ENCODE measurements at places on chromosomes 11 and 22.
A peak's percentile ranks its signal among the peaks of the same experiment; 100 is the strongest.

- H3K27me3 ChIP-seq: no peaks in the 10 kb centered on the region
- no peak overlapping the region for H3K4me3 ChIP-seq
- DNase-seq: no peak
- H3K27ac ChIP-seq: no peak overlapping the region
Observed at GRCh38 chr11:3375552-3375951, 3.4 kb downstream of the ZNF195 start.

GRCh38 chr11:69999721-70000120 lies 78.4 kb upstream of the ANO1 start:
- peaks cover 5% of the 10 kb centered on the region for H3K4me1 ChIP-seq
- H3K27me3 ChIP-seq: no peaks in the 10 kb centered on the region
- H3K4me3 ChIP-seq: no peak overlapping the region
- DNase-seq: no peak
- H3K27ac ChIP-seq: no peak overlapping the region
- H3K36me3 ChIP-seq: no peaks in the 10 kb centered on the region

DNA sequence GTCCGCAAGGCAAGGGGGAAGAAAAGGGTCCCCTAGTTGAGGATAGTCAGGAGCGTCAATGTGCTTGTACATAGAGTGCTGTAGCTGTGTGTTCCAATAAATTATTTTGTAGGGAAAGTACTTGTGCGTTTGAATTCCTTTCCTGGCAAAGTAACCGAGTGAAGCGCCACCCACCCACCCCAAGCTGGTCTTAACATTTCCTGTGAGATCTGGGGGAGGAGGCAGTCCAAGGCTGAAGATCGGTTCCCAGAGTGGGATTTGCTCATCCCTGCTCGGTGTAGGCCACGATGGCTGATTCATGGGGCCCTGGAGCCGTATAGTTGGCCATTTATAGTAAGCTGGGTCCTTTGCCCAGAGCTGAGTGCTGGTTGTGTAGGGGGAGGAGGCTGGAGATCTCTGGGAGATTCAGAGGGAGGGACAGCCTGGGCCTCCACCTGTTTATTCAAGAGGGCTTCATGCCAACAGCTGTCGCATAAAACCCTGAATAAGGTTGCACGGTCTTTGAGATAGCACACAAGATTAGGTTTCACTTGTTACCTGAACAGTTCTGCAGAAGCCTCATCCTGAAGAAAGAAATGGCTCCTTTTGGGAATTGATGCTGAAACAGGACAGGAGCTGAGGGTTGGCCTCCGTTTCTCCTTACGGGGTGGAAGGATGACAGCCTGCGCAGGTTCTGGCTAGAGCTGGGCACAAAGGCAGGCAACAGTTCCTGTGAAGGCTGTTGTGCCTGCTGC lies 2.4 kb downstream of the ATF4 start:
- no peaks in the 10 kb centered on the region for H3K27me3 ChIP-seq
- peak; percentile 70 for DNase-seq
- H3K27ac ChIP-seq: peak overlapping the region; percentile 96
- peaks cover 20% of the 10 kb centered on the region for H3K4me1 ChIP-seq
- peak overlapping the region; percentile 83 for H3K4me3 ChIP-seq

GRCh38 chr22:24003887-24004286 lies 1.4 kb downstream of the GSTT4 start:
- H3K36me3 ChIP-seq: no peaks in the 10 kb centered on the region
- no peak overlapping the region for H3K27ac ChIP-seq
- H3K4me3 ChIP-seq: no peak overlapping the region
- DNase-seq: no peak
- H3K27me3 ChIP-seq: no peaks in the 10 kb centered on the region

- no peak overlapping the region for H3K27ac ChIP-seq
- no peak overlapping the region for H3K4me3 ChIP-seq
- no peaks in the 10 kb centered on the region for H3K36me3 ChIP-seq
- DNase-seq: no peak
Observed at GRCh38 chr11:69656536-69657455, 15.8 kb downstream of the CCND1 start.

DNA sequence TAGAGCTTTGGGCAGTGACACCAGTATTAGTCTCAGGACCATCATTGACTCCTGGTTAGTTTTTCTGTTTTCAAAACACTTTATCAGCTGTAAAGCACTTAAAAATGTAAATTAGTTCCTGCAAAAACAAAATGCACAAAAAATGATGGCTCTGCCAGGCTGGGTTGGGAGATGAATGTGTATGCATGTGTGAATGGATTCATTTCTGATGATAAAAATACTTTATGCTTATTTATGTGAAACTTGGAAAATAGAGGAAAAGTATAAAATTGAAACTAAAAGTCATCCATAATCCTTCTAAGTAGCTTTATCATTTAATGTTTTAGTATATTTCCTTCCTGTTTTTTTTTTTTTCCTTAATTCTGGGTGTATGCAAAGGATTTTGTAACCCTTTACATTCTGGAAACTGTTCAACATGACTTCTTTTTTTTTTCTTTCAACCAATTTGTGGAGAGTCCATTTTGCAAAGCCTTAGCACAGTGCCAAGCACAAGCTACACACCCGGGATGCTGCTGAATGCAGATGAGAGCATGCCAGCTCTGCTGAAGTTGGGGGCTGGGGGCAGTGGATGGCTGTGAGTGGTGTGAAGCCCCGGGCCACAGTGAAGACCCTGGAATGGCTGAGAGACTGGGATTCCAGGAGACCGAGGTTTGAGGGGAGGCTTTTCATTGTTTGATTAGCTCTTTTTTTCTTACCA lies 37.6 kb downstream of the PTPRJ start:
- peaks cover 15% of the 10 kb centered on the region for H3K4me1 ChIP-seq
- DNase-seq: no peak
- H3K4me3 ChIP-seq: no peak overlapping the region

DNA sequence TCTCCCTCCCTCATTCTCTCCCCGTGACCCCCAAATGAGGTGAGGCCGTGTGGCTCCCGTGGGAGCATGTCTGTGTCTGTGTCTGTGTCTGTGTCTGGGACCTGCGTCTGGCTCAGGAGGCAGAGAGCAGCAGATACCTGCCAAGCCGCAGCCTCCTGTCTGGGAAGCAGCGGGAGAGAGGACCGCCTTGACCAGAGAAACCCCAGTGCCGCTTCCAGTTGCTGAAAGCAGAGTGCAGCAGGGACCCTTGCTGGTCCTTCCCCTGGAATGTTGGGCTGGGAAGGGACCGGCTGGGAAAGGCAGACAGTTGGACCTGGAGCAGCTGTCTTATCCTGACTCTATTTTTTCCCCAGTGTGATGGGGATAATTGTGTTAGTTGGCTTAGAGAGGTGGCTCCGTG lies 525 bp downstream of the CSDC2 start:
- H3K4me3 ChIP-seq: no peak overlapping the region
- H3K4me1 ChIP-seq: no peaks in the 10 kb centered on the region
- H3K36me3 ChIP-seq: no peaks in the 10 kb centered on the region
- no peak for DNase-seq

GRCh38 chr11:92024788-92025187 lies 199.8 kb upstream of the FAT3 start:
- no peak overlapping the region for H3K27ac ChIP-seq
- no peaks in the 10 kb centered on the region for H3K27me3 ChIP-seq
- H3K36me3 ChIP-seq: no peaks in the 10 kb centered on the region
- no peak overlapping the region for H3K4me3 ChIP-seq

GRCh38 chr11:72730737-72731136 lies 21.5 kb downstream of the ARAP1 start:
- no peak for DNase-seq
- H3K27me3 ChIP-seq: no peaks in the 10 kb centered on the region
- no peak overlapping the region for H3K4me3 ChIP-seq
- H3K36me3 ChIP-seq: no peaks in the 10 kb centered on the region
- H3K27ac ChIP-seq: no peak overlapping the region
- no peaks in the 10 kb centered on the region for H3K4me1 ChIP-seq

DNA sequence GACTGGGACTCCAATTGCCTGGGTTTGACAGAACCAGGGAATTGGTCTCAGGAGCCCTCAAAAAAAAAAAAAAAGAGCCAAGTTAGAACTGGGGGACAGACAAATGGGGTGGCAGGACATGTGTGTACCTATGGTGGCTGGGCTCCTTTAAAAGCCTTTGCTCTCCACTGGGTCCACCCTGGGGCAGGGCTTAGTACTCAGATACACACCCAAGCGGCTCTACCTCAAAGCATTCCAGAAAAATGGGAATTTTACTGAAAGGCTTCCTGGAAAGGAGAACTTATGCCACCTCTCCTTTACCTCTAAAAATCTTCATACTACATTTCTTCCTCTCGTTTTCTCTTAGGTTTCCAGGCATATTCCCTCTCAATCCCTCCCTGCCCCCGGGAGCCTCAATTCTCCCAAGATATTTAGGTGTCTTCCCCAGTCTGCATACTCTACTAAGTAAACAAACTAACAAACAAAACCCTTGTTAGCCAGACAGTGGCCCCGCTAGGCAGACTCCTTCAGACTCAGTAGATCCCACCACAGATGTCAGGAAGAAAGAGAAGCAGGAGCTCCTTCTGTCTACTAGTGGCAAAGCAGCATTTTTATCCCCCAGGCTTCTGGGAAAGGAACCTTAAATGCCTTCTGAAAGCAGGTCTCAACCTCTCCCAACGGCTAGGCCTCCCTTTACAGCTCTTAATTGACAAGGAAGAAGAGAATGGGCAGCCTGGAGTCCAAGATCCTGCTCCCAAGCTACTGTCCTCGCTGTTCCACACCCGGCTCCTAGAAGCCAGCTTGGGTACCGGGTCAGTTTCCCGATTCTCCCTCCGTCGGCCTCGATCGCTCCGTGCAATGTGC lies 653 bp downstream of the PCSK7 start:
- H3K27me3 ChIP-seq: no peaks in the 10 kb centered on the region
- peak overlapping the region; percentile 97 for H3K4me3 ChIP-seq
- peaks cover 9% of the 10 kb centered on the region for H3K36me3 ChIP-seq

- no peaks in the 10 kb centered on the region for H3K4me1 ChIP-seq
- H3K27me3 ChIP-seq: no peaks in the 10 kb centered on the region
- H3K27ac ChIP-seq: no peak overlapping the region
- no peak for DNase-seq
Observed at GRCh38 chr11:31646216-31646615, 136.6 kb downstream of the ELP4 start.

GRCh38 chr22:35835998-35836691 lies 118.5 kb downstream of the APOL5 start:
- H3K36me3 ChIP-seq: no peaks in the 10 kb centered on the region
- no peaks in the 10 kb centered on the region for H3K27me3 ChIP-seq
- no peaks in the 10 kb centered on the region for H3K4me1 ChIP-seq
- H3K27ac ChIP-seq: peak overlapping the region; percentile 53

DNA sequence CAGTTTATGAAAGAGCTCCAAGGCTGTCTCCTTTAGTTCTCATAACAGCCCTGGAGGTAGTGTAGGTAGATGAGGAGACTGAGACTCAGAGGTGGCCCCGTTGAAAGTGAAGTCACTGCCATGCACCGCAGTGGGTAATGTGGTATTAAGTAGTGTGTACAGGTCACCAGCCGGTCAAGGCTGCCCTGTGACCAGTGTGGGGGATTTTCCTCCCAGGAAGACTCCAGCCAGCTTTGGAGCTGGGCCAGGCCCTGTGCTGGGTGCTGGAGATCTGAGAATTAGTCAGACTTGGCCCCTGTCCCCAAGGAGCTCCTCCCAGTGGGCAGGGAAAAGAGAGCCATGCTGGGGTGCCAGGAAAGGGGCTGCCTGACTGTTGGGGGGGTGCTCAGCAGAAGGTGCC lies 5.3 kb downstream of the OMP start:
- no peaks in the 10 kb centered on the region for H3K36me3 ChIP-seq
- H3K4me3 ChIP-seq: no peak overlapping the region
- H3K27ac ChIP-seq: peak overlapping the region; percentile 64

DNA sequence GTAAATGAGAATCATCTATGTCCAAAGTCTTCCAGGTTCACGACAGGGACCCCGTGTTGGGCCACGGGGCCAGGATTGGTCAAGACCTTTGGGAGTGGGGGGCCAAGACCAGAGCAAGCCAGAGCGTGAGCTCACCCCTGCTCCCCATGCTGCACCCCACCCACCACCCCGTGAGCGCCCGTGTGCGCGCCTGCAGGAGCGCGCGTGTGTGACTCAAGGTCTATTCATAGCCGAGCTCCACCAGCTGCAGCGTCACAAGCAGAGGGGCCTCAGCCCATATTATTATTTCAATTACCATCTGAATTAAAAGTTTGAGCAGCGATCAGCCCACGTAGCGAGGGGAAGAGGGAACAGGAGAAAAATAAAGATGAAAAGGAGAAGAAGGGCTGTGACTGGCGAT lies 5.2 kb downstream of the KCNJ4 start:
- H3K27me3 ChIP-seq: peaks cover 27% of the 10 kb centered on the region
- no peaks in the 10 kb centered on the region for H3K4me1 ChIP-seq
- H3K27ac ChIP-seq: no peak overlapping the region
- no peaks in the 10 kb centered on the region for H3K36me3 ChIP-seq

DNA sequence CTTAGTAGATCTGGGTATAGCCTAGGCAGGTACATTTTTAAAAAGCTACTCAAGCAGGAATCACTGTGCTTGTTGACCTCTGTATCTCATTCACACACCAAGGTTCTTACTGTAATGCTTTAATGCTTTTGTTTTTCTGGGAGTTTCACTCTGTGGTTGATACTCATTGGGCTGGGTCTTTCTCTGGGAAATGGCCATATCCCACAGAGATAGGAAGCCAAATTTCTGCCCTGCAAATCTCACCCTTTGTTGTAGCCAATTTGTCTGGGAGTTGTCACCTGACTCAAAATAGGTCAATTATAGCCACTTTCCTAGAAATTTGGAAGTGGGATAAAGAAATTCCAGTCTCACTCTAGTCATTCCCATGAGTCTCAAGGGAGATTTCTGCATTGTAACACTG lies 195.8 kb upstream of the BDNF start:
- H3K27ac ChIP-seq: no peak overlapping the region
- H3K4me1 ChIP-seq: no peaks in the 10 kb centered on the region
- no peaks in the 10 kb centered on the region for H3K27me3 ChIP-seq
- H3K4me3 ChIP-seq: no peak overlapping the region
- DNase-seq: no peak

DNA sequence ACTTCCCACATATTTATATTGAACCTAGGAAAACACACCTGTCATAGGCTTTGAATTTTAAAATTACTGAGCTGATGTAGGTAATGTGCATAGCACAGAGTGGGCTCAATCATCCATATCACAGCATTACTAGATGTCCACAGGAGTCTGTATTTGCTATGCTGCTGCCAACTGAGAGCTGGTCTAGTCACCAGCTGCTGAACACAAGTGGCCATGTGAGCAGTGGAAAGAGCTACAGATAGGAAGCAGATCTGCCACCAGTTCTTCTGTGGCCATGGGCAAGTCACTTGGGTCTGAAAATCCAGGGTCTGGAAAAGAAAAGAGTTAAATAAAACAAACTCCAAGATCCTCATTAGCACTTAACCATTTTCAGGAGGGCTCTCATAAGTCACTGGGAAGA lies 91.8 kb downstream of the APIP start:
- H3K4me1 ChIP-seq: peaks cover 4% of the 10 kb centered on the region
- H3K36me3 ChIP-seq: no peaks in the 10 kb centered on the region
- DNase-seq: no peak
- peak overlapping the region; percentile 82 for H3K27ac ChIP-seq

DNA sequence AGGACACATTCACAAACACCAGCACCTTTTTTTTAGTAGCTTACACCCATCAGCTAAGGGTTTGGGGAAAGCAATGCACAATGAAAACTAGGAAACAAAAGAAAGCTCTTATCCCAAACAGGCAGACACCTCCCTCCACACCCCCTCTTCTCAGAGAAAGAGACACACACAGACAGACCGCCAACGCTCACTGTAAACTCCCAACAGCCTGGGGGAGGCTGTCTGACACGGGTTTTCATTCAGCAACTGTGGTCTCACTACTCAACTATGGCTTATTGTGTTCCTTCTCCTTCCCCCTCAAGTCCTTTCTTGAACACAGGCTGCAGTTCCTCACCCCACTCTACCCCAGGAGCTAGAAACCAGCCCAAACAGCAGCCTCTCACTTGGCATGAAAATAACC lies 123.4 kb downstream of the C11orf58 start:
- no peak overlapping the region for H3K27ac ChIP-seq
- H3K36me3 ChIP-seq: no peaks in the 10 kb centered on the region
- no peaks in the 10 kb centered on the region for H3K27me3 ChIP-seq
